ENCODE measurements at places on chromosomes 3 and 15.

- no peak for DNase-seq
These were observed 43.4 kb downstream of the RETNLB start for GRCh38 chr3:108713816-108714215.

- no peak for DNase-seq
These were observed 790.1 kb downstream of the PLOD2 start for GRCh38 chr3:145370870-145371269.

- no peak for DNase-seq
These were observed 116.5 kb downstream of the SLC9A9 start for GRCh38 chr3:143731776-143732175.

DNA sequence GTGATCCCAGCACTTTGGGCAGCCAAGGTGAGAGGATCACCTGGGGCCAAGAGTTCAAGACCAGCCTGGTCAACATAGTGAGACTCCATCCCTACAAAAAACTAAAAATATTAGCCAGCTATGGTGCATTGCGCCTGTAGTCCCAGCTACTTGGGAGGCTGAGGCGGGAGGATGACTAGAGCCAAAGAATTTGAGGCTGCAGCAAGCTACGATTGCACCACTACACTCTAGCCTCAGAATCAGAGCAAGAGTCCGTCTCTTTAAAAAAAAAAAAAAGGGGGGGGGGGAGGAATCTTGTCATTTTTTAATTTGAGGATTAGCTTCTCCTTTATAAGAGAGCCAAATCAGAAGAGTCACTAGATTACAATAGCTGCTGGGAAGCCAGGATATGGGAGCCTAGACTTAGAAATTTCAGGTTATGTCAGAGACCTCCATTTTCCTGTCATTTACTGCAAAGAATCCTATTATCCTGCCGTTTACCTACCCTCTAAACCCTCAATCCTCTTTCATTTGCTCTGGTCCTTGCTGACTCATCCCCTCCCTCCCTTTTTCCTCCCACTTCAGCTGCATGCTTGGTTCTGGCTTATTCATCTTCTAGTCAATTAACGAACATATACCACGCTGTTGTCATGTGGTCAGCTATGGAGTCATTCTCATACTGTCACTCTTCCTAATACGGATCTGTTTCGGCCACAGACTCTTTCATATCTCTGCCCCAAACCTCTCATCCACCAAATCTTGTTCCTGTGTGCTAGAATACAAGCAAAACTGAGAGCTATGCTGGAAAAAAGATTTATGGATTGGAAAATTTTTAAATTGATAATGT, 83.8 kb upstream of the PPIB start:
- DNase-seq: peak; percentile 88

GRCh38 chr3:142278451-142278850, 53.1 kb upstream of the GK5 start:
- no peak for DNase-seq

DNA sequence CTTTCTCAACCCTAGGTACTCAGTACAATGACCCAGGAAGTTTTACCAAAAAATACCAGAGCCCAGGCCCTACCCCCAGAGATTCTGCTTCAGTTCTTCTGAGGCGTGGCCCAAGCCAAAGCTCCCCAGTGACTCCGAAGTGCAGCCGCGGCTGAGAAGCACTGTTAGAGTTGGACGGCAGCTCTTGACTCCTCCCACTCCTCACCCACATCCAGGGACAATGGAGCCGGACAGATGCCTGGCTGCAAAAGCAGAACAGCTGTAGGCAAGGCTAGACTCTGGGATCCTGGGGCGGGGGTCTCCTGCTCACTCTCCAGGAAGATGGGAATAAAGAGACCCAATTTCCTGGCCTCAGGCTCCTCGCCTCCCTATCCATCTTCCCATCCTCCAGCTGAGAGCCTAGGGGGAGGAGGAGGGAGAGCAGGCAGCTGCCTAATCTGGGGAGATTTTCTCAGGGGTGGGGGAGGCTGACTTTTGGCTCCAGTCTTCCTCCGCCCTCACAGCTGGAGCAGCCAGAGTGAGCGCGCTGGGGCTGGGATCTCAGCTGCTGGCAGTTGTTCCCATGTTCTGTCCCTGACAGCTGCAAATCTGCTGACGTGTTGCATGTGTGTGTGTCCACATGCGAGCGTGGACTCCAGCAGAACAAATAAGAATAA, 223.8 kb downstream of the OPA1 start:
- DNase-seq: no peak

GRCh38 chr3:33363113-33363800, 76.9 kb downstream of the UBP1 start:
- DNase-seq: no peak

GRCh38 chr15:40808861-40809450, 1.7 kb upstream of the DNAJC17 start:
- no peak for DNase-seq
